ENCODE measurements at places on chromosomes 7 and 10.

DNA sequence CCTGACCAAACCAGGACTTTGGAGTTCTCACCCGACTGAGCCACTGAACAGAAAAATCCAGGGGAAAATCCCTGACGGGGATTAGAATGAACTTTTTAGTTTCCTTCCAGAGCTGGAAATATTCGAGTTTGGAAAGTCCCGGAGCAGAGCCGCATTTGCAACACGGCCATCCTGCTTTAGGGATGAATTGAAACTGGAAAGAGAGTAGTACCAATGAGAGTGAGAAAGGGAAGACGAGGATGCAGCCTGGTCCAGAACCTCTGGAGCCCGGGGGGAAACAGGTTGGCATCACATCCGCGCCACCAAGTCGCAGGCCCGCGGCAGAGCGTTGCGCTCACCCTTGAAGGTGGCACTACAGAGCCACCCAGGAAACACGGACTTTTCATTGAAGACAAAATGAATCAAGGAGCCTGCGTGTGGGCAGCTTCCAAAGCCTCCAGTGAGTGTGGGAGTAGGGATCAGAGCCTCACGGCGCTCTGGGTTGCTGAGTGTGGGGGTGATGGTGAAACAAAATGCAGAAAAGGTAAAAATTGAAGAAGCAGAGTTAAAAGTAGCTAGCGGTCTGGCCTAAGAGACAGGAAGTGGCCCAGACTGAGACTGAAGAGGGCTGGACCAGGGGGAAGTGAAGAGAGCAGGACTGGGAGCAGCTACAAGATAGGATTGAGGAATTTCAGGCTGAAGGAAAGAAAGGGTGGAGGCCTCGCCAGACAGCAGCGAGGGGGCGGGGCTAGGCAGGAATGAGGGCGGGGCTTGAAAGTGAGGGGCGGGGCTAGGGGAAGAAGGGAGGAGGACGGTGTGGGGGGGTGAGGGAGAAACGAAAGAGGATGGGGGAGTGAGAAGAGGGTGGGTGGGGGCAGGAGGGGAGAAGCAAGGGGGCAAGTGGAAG is 1.8 kb downstream of the SMURF1 start:
- no peaks in the 10 kb centered on the region for H3K36me3 ChIP-seq
- peaks cover 19% of the 10 kb centered on the region for H3K4me1 ChIP-seq
- peak overlapping the region; percentile 74 for H3K4me3 ChIP-seq
- H3K27me3 ChIP-seq: no peaks in the 10 kb centered on the region
- peak; percentile 71 for DNase-seq

DNA sequence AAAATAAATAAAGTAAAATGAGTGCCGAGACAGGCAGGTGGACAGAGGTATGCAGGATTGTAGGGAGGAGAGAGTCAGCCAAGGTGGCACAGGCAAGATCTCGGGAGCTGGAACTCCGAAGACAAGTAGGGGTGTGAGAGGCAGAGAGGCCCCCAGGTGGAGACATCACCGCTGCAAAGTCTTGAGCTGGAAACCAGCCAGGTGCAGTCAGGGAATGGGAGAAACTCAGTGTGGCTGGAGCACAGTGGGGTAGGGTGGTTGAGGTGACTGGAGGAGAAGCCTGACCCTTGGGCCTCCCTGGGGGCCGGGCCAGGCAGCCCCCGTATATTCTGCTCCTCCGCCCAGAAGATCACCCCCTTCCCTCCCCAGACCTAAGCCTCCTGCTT is 4.2 kb downstream of the EPHB4 start:
- H3K36me3 ChIP-seq: peaks cover 50% of the 10 kb centered on the region
- H3K27me3 ChIP-seq: no peaks in the 10 kb centered on the region
- peaks cover 10% of the 10 kb centered on the region for H3K4me1 ChIP-seq
- no peak overlapping the region for H3K27ac ChIP-seq
- DNase-seq: no peak

DNA sequence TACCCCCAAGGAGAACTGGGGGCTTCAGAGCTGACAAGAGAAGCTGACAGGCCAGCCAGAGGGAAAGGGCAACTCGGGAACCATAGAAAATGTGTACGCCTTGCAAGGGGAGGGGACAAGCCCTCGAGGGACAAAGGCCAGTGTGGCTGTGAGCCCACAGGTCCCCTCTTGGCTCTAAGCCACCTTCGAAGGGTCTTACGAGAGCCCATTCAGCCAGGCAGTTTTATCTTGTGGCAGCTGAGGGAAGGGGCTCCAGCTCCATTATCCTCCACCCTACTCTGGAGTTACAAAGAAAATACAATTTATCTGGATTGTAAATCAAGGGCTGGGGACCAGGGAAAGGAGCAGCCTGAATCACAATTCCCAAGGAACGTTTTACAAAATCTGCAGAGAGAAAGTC is 159.5 kb upstream of the ZMIZ1 start:
- no peak overlapping the region for H3K27ac ChIP-seq
- no peak for DNase-seq
- no peaks in the 10 kb centered on the region for H3K27me3 ChIP-seq

- no peaks in the 10 kb centered on the region for H3K36me3 ChIP-seq
- no peak overlapping the region for H3K4me3 ChIP-seq
- H3K27me3 ChIP-seq: no peaks in the 10 kb centered on the region
- no peak for DNase-seq
- H3K4me1 ChIP-seq: peaks cover 12% of the 10 kb centered on the region
These were observed 194.8 kb downstream of the CFTR start for GRCh38 chr7:117674617-117675016.

- H3K36me3 ChIP-seq: no peaks in the 10 kb centered on the region
- DNase-seq: no peak
- H3K4me3 ChIP-seq: no peak overlapping the region
These were observed 27.0 kb downstream of the DNMBP start for GRCh38 chr10:99982728-99983127.

DNA sequence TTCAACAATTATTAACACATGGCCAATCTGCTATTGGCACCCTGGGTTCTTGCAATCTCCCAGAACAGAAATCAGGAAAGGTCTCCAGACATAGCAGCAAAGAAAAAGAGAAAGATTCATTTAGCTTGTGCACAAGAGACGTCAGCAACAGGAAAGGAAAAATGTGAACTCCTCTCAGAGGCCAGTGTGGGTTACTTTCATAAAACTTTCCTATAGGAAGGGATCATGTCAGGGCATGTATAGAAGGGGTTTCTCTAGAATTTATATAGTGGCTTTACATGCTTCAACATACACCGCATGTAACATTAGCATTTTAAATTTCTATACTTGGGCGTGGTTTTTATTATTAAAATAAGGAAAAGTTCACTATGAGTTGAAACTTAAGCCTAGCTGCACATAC is 725.1 kb downstream of the SORCS1 start:
- no peak for DNase-seq
- H3K4me1 ChIP-seq: no peaks in the 10 kb centered on the region
- H3K27me3 ChIP-seq: no peaks in the 10 kb centered on the region

- no peaks in the 10 kb centered on the region for H3K27me3 ChIP-seq
- H3K4me1 ChIP-seq: peaks cover 11% of the 10 kb centered on the region
- no peak overlapping the region for H3K27ac ChIP-seq
- no peaks in the 10 kb centered on the region for H3K36me3 ChIP-seq
- H3K4me3 ChIP-seq: no peak overlapping the region
These were observed 742.3 kb upstream of the GALNT17 start for GRCh38 chr7:70389531-70390151.

Measured in neuronal stem cell (in vitro differentiated cells).